NCI-H460 (cell line): ENCODE measurements at places on chromosomes 5 and 9. TPM values are rescaled to one million over a fixed set of nuclear protein-coding genes. Genes with fewer than 3 reads are reported as not detected.

The OR1J2 gene
- total RNA-seq: 0.22 TPM in 1 of 2 replicates, not detected in the other

The GABRB2 gene
- not detected in 2 replicates for total RNA-seq

The SUSD3 gene
- total RNA-seq: 0.27 and 0.32 TPM in 2 replicates

The MCC gene
- 17.7 and 19.5 TPM in 2 replicates for total RNA-seq

The TMEM174 gene
- total RNA-seq: not detected in 2 replicates

The NRARP gene
- total RNA-seq: 5.1 and 8.9 TPM in 2 replicates

The CARTPT gene
- not detected in 2 replicates for total RNA-seq

The PRLR gene
- not detected in 2 replicates for total RNA-seq

The PCDHGA10 gene
- total RNA-seq: 5.1 TPM in 2 replicates

The HAVCR2 gene
- not detected in 2 replicates for total RNA-seq

The DDX4 gene
- total RNA-seq: 0.14 TPM in 1 of 2 replicates, not detected in the other

The SLIT3 gene
- not detected in 2 replicates for total RNA-seq

The HSPA9 gene
- total RNA-seq: 1,085 and 1,216 TPM in 2 replicates

The ARID3C gene
- total RNA-seq: not detected in 2 replicates

The CREB3 gene
- total RNA-seq: 22.4 and 24.5 TPM in 2 replicates

The SHISAL2B gene
- not detected in 2 replicates for total RNA-seq

The TNFSF15 gene
- total RNA-seq: not detected in 2 replicates

The RETREG1 gene
- 21.8 and 23.7 TPM in 2 replicates for total RNA-seq

The SPINK6 gene
- 0.52 and 0.59 TPM in 2 replicates for total RNA-seq

The PCDHGA2 gene
- total RNA-seq: 0.12 TPM in 2 replicates

The SLC6A19 gene
- not detected in 2 replicates for total RNA-seq

The ZNF658 gene
- 3.5 and 4.9 TPM in 2 replicates for total RNA-seq

The SLC4A9 gene
- total RNA-seq: not detected in 2 replicates

The APC gene
- 16.8 and 20.2 TPM in 2 replicates for total RNA-seq

The IFNA21 gene
- total RNA-seq: not detected in 2 replicates

The CXXC5 gene
- total RNA-seq: 11.4 and 13.2 TPM in 2 replicates
